ENCODE measurements at places on chromosomes 2 and 18.

GRCh38 chr2:195626507-195626906 lies 30.5 kb upstream of the SLC39A10 start:
- no peak for DNase-seq

DNA sequence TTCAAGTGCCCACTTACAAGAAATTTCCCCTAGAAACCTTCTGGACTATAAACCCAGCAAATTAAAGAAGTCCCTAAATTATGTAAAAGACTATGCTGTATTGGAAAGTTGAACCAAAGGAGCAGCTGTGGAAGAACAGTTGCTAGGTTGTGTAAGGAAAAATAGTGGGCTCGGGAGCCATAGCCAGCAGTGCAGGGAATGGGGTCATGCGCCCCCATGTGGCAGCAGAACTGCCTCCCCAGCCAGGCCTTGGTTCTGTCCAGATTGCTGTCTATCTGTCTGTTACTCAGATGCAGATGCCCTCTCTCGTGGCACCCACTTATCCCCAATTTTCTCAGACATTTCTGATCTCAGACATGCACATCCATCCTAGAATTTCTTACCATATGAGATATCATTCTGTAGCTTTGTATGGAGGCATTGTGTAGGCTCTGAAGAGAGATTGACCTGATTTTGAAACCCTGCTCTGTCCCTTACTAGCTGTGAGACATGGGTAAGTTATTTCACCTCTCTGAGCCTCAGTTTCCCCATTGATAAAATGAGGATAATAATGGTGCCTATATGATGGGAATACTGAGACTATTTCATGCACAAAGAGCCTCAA lies 258.3 kb downstream of the SS18 start:
- peak; percentile 68 for DNase-seq

GRCh38 chr2:9235147-9236044 lies 28.8 kb downstream of the ASAP2 start:
- DNase-seq, result peak; percentile 71

DNA sequence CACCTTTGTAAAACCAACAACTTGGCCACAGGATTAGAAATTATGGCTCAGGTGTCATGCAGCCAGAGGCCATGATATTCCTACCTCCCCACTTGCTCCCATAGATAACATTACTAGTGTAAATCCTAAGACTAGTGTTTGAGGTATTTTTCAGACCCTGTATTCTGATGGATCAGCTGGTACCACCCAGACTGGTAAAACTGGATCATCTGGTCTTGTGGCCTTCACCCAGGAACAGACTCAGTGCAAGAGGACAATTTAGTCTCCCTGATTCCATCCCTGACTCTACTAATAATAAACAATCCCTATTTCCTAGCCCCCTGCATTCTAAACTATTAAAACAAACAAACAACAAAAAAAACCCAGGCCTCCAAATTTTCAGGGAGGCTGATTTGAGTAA lies 121.0 kb downstream of the ALPK2 start:
- DNase-seq, result no peak

GRCh38 chr2:112087346-112088020 lies 32.4 kb downstream of the TMEM87B start:
- no peak for DNase-seq

GRCh38 chr2:20539776-20540586 lies 93.1 kb downstream of the RHOB start:
- peak; percentile 29 for DNase-seq

GRCh38 chr2:197626965-197627625 lies 48.3 kb downstream of the RFTN2 start:
- DNase-seq, result no peak

DNA sequence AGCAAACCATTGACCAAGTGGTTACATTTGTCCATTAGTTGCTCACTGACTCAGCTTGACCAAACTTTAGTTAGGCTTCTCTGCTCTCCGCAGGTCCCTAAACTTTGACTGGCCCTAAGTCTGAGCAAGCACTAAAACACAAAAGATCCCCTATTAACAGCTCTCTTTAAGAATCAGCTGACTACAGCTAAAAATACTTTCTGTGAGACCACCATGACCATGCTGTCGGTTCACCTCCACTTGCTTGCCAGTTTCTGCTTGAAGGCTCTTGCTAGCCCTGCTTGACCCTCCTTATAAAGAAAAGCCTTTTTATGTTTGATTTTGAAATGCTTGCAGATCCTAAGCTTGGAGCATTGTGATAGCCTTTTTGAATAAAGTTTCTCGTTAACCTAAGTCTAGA lies 40.4 kb upstream of the RIT2 start:
- no peak for DNase-seq

GRCh38 chr18:74832999-74833398 lies 235.3 kb downstream of the ZNF407 start:
- DNase-seq, result no peak

GRCh38 chr18:57088883-57089282 lies 58.0 kb upstream of the BOD1L2 start:
- no peak for DNase-seq

GRCh38 chr2:64359892-64360657 lies 93.9 kb upstream of the LGALSL start:
- peak; percentile 98 for DNase-seq

DNA sequence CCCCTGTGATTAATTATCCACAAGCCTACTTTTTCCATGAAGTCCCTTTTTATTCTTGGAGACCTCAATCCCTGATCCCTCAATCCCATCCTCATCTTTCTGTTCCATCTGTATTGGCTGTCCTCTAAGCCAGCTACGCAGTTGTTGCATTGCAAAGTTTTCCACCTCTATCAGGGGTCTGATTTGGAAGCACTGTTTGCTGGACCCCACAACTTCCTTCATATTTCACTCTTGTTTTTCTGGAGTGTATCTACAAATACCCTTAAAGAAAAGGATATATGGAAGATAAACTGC lies 22.4 kb downstream of the FN1 start:
- no peak for DNase-seq

DNA sequence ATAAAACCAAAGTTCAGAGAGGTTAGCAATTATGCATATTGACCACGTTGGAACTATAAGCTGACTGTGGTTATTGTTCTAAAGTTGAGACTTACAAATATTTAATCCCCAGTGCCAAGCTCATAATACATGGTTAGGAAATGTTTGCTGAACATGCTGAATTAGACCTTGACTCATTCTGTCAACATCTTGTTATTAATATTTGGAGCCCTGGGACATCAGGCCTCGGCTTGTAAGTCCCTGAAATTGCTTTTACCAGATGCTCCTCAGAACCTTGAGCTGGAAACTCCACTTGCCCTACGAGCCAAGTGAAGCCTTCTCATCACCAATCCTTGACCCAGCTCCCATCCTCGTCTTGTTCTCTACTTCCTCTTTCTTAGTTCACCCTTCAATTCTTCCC lies 21.2 kb downstream of the DYNAP start:
- peak; percentile 36 for DNase-seq

GRCh38 chr18:1840878-1841277 lies 730.4 kb downstream of the METTL4 start:
- no peak for DNase-seq

DNA sequence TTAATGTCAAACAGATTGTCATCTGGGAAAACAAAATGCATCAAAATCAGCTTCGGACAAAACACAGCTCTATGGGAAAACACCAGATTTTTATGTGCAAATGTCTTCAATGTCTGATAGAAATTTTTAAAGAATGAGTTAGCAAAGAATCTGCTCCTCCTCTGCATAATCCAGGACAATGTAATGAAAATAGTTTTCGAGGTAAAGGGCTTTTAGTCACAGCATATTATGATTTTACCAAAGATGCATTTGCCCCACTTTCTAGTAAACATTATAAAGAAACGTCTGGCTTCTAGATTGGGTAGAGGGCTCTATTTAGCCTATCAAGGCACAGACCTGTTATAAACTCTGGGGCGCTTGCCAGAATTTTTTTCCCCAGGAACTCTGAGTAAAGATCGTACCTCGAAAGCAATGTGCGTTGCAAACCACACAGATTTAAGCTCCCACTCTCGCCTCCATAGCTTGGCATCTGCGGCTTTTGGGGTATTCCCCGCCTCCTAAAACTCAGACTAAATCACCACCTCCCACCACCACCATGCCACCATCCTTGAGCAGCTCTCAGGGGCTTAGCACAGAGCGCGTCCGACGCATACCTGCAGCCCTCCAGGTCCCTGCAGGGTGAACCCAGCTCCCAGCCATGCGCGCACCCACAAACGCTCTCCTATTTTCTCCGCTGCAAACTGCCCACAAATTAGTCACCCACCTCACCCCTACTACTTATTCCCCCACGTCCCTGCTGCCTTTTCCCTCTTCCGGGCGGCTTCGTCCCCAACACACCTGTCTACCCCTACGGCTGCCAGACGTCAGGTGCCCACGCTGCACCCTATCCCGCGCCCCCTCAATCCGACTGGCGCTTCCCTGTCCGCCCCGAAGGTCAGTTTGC lies 829 bp downstream of the ACVR1C start:
- DNase-seq, result peak; percentile 11

DNA sequence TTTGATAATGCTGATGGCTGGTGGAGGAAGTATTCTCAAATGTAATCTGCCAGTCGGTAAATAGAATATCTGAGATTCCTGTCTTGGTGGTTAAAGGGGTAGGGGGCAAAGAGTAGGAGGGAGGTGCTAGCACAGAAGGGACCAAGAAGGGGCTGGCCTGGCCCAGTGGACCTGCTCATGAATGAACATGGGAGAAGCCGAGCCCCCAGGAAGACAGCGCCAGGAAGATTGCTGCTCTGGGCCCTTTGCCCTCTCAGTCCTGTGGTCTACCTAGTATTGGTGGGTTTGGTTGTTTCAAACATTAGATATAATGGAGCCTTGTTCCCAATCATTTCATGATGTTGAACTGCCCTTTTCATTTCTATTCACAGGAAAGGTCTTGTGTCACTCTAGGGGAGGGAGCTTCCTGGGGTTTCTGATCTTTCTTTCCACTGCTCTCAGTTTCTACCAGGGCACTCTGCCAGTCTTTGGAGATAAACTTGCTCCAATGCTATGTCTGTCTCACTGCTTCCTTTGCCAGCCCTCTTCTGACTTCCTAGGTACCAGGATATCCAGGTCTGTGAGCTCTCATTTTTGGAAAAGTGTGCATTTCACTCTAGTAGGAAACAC lies 5.3 kb upstream of the MOCOS start:
- no peak for DNase-seq

DNA sequence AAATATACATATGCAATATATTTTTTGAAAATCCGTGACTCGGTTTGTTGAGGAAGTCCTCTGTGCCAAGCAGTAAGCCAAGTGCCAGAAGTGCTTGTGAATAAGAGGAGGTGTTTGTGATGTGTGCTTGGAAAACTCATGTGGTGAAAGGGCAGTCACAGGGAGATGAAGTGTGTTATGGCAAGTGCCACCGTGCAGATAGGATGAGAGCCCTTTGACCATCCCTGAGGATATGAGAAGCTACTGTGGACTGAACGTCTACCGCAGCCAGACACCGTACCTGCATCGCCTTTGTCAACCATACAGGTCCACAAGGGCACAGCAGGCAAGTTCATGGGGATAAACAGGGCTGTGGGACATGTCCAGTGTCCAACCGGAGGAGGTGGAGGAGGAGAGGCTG lies 288.9 kb upstream of the MYT1L start:
- DNase-seq, result no peak

- DNase-seq, result no peak
Observed at GRCh38 chr2:13015532-13016320, 299.0 kb downstream of the TRIB2 start.

DNA sequence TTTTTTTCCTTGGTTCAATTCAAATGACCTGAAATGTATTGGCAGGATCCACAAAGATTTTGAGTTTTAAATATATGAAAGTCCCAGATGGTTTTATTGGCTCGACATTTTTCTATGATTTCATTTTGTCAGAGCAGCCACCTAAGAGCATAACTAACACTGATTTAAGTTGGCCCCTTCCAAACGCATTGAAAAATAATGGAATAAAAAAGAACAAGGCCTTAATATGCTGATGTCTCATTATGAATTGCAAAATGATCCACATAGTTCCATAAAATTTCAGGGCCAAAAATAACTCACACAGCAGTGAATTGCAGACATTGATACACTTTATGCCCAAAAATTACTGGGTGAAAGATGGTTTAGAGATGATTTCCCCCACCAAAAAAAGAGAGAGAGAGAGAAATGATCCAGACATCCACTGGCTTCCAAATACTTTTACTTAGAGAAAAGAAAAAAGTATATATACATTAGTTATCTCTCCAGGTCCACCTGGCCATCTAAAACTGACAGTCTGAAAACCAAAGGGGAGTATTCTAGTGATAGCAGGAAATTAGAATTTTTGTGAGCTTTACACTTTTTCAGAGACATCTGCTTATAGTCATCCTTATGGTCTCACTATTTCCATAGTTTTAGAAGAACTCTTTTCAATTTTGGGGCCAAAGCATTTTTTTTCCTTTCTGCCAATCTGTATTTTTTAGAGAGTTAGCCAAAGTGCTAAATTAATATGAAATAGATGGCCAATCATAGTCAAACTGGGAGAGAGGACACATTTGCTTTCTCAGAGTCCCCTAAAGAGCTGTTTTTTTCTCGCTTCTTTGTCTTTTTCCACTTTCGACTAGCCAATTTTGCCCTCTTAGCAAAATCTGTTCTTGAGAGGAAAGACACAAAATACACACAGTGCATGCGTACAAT lies 213.5 kb upstream of the RND3 start:
- DNase-seq, result no peak

GRCh38 chr2:161703863-161704262 lies 79.6 kb downstream of the SLC4A10 start:
- DNase-seq, result no peak

DNA sequence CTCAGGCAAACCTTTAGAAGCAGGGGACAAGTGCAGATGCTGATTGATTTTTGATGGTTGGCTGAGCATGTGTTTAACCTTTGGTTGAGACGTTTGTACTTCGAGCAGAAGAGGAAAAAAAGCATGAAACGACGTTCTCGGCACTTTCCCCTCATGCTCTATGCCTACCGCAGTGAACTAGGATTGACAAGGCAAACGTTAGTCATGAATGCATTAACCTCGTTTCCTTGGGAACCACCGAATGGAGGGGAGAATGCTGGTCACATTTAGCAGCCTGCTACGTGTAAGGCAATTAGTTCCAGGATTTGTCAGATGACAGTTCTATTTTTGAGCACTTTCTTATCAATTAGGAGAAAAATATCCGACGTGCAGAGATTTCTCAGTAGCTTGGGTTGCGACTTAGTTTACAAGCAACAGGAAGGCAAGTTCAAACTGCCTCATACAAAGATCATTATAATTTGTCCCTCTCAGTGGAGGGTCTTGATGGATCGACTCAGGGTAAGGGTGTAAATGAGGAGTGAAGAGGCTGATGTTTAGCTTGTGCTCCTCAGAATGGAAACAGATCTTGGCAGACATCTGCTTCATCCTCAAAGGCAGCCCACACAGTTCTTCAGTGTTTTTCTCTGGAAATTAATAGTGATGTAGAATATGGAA lies 47.4 kb upstream of the GPR45 start:
- DNase-seq, result no peak

DNA sequence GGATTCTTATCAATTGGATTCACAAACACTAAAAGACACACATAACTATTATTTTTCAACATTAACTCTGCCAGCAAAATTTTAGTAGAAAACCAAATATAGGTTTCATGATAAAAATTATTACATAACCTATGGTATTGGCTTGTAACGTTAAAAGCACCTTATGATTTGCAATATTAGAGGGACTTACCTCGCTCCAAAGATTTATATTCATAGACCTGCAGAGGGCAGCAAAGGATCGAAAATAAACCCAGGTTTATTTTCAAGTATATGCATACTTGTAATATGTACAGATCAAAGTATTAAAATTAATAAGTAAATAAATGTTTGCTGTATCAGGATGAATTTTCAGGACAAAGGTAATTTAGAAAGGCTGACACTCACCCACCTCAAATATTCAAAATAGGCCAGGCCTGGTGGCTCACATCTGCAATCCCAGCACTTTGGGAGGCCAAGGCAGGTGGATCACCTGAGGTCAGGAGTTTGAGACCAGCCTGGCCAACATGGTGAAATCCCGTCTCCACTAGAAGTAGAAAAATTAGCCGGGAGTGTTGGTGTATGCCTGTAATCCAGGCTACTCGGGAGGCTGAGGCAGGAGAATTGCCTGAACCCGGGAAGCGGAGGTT lies 45.3 kb downstream of the LRPPRC start:
- DNase-seq, result peak; percentile 44

All from fibroblast of mammary gland (primary cell).